ENCODE measurements at places on chromosomes 13 and 19.
A peak's percentile ranks its signal among the peaks of the same experiment; 100 is the strongest.

DNA sequence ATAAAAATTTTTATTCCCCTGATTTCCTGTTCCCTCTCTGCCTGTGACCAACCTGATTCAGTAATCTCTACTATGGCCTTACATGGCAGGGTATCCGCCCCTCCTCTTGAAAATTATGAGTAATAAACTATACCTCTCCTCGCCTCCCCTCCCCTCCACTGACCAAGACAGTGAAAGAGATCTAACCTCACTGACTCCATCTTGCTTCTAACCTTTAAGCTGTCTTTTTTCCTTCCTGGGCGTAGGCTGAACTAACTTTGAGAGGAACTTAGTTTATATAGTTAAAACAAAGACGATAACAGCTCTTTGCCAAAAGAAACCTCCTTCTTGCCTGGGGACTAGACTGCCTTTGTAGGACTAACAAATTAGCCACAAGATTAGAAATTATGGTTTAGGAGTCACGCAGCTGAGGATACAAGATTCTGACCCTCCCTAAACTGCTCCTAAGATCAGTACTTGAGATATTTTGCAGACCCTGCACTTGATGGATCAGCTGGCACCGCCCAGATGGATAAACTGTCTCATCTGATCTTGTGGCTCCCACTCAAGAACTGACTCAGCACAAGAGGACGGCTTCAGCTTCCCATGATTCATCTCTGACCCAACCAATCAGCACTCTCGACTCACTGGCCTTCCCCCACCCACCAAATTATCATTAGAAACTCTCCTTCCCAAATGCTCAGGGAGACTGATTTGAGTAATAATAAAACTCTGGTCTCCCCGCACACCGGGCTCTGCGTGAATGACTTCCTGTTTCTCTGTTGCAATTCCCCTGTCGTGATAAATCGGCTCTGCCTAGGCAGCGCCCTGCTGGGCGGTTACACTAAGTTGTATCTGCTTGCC, 187.1 kb downstream of the TDRD3 start:
- no peak for DNase-seq

DNA sequence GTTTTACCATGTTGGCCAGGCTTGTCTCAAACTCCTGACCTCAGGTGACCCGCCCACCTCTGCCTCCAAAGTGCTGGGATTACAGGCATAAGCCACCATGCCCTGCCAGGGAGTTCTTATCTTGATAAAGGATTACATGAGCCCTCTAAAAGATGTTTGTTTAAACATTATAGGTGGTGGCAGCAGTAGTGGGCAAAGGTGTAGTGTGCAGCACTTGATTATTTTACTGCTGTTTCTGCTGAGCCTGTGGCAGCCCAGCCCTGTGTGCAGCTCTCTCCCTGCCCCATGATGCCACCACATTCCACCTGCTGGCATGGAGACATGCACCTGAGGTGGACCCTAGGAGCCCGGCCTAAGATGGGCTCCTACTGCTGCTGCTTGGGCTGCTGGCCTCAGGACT, 54.0 kb downstream of the ZNF429 start:
- no peak for DNase-seq

DNA sequence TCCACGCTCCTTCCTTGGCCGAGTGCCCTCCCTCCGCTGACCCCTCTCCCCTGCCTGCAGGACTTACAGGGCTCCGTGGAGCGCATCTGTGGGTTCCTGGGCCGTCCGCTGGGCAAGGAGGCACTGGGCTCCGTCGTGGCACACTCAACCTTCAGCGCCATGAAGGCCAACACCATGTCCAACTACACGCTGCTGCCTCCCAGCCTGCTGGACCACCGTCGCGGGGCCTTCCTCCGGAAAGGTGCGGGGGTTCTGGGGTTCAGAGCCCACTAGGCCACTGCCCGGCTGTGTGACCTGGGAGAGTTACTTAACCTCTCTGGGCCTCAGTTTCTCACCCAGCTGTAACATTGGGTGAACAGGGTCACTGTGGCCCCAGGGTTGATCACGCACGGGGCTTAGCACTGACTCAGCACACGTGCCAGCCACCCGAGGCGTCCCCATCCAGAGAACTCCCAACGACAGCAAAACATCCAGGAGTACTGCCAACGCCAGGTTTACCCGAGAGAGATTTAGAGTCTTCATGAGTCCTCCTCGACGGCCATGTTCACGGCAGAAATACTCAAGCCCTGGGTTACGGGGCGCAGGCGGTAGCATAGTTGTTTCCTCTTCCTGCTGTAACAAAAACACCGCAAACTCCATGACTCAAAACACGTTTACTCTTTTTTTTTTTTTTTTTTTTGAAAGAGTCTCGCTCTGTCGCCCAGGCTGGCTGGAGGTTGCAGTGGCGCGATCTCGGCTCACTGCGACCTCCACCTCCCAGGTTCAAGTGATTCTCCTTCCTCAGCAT, 9.7 kb upstream of the SPACA4 start:
- DNase-seq = no peak

- DNase-seq = no peak
Measured at GRCh38 chr19:10870501-10870954, 825 bp upstream of the CARM1 start.

DNA sequence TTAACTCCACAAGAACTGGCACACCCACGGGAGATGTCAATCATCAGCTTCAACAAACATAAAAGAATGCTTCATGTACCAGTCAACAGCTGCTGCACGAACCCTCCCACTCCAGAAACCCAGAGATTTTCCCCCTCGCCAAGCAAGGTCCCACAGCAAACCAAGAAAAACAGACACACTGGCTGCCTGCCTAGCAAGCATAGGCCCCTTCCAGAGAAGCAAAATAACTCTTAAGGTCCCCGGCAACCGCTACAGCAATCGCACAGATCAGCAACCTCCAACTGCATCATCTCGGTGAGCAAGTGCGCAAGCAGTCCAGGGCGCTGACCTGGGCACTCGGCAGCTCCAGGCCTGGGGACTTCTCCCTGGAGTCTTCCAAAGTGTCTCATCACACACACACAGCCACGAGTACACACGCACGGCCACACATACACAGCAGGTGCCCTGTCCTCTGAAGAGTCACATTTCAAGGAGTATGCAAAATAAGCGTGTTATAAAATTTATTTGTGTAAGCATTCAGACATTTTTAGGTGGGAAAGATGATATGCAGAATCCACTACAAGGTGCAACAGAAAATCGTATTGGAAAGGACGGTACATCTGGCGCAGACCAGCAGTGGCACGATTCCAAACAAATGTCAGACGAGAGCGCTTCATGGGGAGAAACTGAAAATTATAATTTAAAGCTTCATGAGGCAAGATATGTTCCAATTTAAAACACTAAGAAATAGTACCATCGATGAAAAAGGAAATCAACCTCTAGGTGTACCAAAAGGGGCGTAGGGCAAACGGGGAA, 125.0 kb downstream of the STK24 start:
- DNase-seq = no peak

GRCh38 chr19:45125975-45126493, 33.1 kb downstream of the PPP1R37 start:
- peak; percentile 42 for DNase-seq

- no peak for DNase-seq
Measured at GRCh38 chr13:97316390-97316789, 94.3 kb downstream of the MBNL2 start.

DNA sequence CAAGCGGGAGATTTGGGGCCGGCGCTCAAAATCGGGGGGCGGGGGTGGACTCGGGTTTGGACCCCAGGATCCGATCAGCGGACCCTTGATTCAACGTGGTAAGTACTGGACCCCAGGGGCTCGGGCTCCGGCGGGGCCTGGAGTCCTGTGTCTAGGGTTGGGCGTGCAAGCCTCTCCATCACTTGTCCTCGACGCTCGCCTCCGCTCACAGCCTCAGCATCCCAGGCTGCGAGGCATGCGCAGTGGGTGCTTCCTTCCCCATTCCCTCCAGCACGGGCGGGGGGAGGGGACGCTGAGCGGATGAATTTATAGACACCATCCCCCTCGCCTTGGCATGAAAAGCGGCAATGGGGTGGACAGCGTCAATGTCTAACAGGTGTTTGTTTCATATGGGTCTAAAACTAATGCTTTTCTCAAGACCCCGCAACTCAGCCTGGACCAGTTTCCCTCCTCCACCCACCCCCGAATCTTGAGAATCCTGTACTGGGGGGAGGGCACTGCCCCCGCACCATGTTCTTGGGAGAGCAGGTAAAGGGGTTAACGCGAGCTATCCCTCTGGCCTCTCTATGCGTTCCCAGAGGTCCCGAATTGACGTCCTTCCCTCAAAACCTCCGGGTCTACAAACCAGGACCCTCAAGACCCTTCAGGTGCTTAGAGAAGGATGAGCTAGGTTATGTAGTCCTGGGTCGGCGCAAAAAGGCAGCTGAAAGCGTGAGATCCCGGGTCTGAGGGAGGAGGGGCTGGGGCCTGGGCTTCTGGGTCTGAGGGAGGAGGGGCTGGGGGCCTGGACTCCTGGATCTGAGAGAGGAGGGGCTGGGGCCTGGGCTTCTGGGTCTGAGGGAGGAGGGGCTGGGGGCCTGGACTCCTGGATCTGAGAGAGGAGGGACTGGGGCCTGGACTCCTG, 579 bp downstream of the CPT1C start:
- no peak for DNase-seq

- no peak for DNase-seq
Measured at GRCh38 chr13:109646423-109646822, 140.0 kb downstream of the IRS2 start.

DNA sequence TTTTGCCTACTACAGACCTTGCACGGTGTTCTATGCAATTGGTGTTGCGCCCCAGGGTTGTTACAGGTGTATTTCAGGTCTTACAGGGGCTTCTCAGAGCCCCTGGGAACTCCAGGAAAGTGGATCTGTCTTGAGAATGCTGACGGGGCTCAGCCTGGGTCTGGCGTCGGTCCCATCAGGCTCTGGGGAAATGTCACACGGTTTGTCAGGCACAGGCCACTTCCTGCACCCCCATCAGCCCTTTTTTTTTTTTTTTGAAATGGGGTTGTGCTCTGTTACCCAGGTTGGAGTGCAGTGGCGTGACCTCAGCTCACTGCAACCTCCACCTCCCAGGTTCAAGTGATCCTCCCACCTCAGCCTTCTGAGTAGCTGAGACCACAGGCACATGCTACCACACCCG, 13.2 kb downstream of the CLEC4G start:
- DNase-seq = no peak

DNA sequence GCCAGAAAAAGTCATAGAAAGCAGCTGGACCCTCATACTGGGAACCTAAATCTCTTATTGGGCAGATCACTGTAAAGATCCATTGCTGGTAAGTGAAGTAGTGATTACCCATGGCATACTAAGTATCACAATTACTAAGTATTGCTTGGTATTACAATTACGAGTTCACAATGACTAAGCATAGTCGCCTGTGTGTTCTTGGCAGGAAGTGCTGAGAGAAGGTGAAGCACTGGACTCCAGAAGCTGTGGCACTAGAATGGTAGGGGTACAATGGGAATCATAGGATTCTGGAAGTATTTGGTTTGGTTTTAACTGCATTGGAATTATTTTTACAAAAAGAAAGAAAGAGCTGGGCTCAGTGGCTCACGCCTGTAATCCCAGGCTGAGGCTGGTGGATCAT, 20.3 kb downstream of the LGALS16 start:
- no peak for DNase-seq

GRCh38 chr13:78832461-78832860, 173.5 kb upstream of the OBI1 start:
- no peak for DNase-seq

- no peak for DNase-seq
Measured at GRCh38 chr13:110758195-110758805, 44.8 kb downstream of the ING1 start.

DNA sequence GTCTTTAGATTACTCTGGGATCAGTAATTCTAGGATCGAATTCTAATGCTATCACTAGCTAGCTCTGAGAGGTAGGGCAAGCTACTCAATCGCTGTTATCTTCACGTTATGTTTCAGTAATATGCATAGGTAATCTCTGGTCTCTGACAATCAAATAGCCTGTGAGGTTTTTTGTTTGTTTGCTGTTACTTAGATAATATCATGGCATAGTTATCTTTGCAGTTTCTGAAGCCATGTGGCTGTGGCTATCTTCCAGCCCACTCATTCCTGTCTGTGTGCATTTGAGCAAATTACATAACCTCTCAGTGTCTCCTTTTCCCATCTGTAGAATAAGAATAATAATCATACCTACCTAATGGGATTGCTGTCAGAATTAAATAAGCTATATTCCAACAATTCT, 330.2 kb downstream of the PCDH9 start:
- no peak for DNase-seq

- DNase-seq = no peak
Measured at GRCh38 chr19:5466814-5467291, 11.6 kb downstream of the ZNRF4 start.

DNA sequence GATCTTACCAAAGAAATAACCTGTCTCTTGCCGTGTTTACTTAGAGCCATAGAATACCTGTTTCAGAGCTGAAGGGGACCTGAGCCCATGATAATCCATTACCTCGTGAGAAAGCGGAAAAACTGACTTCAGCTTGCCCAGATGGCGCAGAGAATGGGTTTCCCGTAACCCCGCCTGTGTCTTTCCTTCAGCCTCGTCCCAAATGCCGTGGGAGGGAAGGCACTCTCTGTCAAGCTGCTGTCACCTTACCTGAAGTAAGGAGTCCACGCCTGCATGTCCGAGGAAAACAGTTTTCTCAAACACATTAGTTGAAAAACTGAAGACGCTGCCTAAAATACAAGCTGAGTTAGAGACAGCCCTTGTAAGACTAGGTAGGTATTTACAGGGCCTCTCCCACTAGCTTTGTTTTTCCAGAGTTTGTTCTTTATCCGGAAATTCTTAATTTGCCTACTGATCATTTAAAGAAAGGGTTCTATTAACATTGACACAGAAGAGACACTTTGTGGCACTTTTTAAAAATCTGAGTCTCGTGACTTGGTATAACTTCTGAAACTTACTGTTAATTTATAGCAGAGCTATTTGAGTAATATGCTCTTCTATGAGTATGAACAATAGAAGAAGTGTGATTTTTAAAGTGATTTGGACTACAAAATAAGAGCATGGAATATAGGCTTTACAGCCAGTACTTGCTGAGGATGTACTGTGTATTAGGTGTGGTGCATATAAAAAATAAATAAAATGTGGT, 1.3 kb upstream of the INTS6 start:
- DNase-seq = no peak

- DNase-seq = no peak
Measured at GRCh38 chr19:44575116-44575700, 38.2 kb upstream of the IGSF23 start.
